ENCODE measurements at places on chromosomes 16 and 17.

DNA sequence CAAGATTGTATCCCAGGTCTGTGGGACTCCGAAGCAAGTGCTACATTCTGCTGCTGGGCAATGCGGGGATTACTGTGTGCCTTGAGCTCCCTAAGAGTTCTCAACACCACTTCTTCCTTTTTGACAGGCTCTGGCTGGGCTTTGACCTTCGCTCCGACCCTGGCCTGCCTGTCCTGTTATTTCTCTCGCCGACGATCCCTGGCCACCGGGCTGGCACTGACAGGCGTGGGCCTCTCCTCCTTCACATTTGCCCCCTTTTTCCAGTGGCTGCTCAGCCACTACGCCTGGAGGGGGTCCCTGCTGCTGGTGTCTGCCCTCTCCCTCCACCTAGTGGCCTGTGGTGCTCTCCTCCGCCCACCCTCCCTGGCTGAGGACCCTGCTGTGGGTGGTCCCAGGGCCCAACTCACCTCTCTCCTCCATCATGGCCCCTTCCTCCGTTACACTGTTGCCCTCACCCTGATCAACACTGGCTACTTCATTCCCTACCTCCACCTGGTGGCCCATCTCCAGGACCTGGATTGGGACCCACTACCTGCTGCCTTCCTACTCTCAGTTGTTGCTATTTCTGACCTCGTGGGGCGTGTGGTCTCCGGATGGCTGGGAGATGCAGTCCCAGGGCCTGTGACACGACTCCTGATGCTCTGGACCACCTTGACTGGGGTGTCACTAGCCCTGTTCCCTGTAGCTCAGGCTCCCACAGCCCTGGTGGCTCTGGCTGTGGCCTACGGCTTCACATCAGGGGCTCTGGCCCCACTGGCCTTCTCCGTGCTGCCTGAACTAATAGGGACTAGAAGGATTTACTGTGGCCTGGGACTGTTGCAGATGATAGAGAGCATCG, 2.4 kb downstream of the SLC16A13 start:
- no peak for DNase-seq

GRCh38 chr16:57818377-57819064, 16.2 kb upstream of the KIFC3 start:
- DNase-seq, result no peak

DNA sequence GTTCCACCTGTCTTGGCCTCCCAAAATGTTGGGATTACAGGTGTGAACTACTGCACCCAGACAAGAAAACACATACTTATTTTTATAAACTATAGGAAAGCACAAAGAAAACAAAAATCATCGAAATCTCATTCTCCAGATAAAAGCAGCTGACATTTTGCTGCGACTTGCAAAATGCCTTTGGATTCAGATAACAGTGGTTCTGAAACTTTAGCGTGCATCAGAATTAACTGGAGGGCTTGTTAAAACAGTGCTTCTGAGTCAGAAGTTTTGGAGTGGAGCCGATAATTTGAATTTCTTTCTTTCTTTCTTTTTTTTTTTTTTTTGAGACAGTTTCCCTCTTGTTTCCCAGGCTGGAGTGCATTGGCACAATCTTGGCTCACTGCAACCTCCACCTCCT, 17.7 kb upstream of the GJD3 start:
- no peak for DNase-seq

- DNase-seq, result no peak
Observed at GRCh38 chr17:29045734-29046472, 3.0 kb downstream of the PIPOX start.

DNA sequence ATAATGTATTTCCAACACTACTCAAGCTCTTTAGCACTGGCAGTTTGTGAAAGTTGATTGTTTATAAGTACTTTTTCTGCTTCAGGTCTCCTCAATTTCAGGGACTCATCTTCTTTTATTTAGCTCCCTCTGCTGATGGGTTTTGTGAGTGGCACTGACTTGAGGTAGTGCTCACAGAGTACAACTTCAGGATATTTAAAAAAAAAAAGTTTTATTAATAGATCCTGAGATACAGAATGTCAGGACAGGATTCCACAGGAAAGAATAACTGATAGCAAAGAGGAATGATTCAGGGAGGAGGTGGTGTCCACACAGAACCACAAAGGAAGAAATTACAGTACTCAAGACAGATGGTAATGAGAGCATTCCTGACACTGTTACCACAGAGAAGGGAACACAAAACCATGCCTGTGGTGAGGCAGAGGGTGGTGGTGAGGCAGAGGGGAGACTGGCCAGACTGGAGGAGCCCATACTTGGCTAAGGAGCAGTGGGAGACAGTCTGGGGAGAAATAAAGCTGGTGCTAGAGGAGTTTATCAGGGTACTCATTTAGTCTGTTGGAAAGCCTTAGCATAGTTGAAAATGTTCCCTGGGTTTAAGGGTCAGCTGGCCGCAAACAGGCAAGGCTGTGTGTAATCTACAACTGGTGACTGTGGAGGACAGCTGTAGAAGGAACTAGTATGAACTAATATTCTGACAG, 63.7 kb downstream of the SPAG9 start:
- DNase-seq, result peak; percentile 54

GRCh38 chr17:60168654-60169053, 18.9 kb downstream of the CA4 start:
- DNase-seq, result no peak

- no peak for DNase-seq
Observed at GRCh38 chr16:9950658-9951057, 231.6 kb downstream of the GRIN2A start.

- DNase-seq, result no peak
Observed at GRCh38 chr17:82333279-82334171, at the start of gene SECTM1. SECTM1 (minus strand) TSS chr17:82333766; CDS start chr17:82327240, 6,526 bp downstream.

DNA sequence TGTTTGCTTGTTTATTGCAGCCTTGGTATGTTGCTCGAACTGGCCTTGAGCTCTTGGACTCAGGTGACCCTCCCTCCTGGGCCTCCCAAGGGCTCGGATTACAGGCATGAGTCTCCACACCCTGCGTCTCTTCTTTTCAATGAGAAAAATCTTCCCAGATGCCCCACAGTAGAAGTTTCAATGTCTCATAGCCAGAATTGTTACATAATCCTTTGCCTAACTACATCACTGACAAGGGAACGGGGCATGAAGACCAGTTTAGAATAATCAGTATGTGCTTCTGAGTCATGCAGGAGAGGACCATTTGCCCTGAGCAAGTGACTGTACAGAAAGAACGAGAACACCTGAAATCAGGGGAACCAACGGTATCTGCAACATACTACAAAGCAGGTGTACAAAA, 61.9 kb upstream of the RBBP6 start:
- no peak for DNase-seq

GRCh38 chr16:2204416-2205103, 694 bp upstream of the MLST8 start:
- no peak for DNase-seq

DNA sequence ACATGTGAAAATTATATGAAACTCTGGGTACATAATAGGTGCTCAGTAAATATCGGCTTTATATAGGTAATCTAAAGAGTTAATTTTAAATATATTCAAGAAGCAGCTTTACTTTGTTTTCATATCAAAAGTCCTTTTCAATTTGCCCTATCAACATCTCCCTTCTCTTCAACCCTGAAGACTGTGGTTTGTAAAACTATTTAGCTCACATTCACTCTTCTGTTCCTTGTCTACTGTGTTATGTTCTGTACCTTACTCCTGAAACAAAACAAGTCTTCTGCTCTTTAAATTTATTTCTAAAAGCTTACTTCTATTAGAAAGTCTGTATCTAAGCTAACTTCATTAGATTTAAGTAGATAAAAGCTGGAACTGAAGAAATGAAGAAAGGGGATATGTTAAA, 301.7 kb upstream of the PMFBP1 start:
- DNase-seq, result no peak

DNA sequence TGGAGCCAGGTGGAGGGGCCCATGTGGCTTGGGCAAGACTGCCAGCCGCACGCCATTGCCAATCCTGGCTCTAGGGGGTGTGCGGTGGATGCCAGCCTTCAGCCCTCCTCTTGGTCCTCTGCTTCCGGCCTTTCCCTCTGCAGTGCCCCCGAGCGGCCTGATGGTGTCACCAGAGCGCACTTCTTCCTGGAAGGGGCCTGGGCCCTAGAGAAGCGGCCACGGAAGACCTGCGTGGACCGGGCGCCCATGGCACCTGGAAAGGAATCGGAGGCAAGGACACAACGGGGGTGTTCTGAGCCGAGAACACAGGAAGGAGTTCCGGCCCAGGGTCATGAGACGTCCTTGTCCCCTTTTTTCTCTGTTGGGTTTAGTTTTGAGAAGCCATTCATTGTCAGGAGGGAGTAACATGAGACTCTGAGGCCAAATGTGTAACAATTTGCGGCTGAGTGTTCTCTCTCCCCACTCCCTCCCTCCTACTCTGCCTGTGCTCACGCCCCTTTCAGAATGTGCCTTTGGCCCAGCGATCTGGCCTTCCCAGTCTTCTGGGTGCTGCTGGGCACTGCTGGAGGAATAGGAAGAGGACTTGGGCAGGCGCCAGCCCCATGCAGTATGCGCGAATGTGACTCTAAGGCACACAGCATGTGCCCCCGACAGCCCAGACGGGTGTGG, 92.8 kb downstream of the IRX3 start:
- DNase-seq, result peak; percentile 43

DNA sequence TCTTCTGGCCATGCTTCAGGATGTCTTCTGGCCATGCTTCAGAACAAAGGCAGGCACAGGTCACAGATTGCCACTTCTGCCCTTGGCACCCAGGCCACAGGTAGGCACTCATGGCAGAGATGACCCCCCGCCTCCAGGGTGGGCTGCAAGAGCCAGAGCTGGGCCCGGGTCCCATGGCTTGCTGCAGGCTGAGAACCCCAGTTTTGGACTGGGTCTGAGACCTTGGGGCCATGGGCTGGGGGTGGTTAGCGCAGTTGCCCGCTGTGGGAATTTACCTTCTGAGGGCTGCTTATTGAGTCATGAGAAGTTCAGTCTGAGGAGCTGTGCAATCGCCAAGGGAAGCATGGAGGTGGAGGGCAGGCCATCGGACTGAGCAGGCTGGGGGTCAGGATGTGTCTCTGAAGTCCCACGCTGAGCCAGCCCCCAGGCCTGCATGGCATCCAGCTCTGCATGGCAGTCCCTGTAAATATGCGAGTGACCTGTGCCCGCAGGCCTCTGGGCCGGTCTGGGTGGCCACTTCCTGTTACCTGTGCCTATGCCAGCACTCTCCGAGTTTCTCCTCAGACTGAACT, 1.7 kb downstream of the ANKRD13B start:
- DNase-seq, result no peak

DNA sequence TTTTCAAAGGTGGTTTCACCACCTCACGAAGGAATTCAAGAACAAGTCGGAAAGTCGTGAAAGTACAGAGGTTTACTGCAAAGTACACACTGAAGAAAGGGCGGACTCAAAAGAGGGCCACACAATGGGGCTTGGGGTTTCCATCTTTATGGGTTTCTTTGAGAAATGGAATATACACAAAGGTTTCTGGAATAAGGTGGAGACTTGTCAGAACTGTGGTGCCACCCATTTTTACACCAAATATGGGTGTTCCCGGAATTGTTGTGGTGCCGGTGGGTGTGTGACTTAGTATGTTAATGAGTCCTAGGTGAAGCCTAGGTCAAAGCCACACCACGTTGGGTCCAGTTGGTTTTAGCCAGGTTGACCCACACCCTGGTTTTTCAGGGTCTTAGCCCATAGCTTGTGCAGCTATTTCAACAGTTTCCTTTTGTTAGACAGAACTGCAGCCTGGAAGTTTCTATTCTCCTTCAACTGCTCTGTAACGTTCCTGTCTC, 567 bp upstream of the GCSH start:
- DNase-seq, result no peak

GRCh38 chr16:81902025-81902424, 109.2 kb downstream of the SDR42E1 start:
- no peak for DNase-seq

DNA sequence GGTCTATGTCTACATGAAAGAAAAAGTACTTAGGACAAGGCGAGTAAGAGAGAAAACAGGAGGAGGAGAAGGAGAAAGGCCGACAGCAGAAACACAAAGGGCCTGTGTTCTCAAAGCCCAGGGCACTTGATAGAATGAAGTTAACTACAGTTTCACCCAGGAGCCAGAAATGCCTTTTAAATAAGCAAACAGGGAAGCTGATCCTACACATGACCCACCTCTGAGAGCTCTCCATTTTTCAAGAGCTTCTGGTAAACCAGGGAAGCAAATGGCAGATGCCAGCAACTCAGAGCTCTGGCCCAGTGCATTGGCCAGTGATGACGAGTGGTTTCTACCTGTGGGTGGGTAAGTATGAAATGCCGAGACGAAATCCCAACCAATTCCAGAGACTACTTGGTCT, 163.4 kb downstream of the ZFHX3 start:
- no peak for DNase-seq

DNA sequence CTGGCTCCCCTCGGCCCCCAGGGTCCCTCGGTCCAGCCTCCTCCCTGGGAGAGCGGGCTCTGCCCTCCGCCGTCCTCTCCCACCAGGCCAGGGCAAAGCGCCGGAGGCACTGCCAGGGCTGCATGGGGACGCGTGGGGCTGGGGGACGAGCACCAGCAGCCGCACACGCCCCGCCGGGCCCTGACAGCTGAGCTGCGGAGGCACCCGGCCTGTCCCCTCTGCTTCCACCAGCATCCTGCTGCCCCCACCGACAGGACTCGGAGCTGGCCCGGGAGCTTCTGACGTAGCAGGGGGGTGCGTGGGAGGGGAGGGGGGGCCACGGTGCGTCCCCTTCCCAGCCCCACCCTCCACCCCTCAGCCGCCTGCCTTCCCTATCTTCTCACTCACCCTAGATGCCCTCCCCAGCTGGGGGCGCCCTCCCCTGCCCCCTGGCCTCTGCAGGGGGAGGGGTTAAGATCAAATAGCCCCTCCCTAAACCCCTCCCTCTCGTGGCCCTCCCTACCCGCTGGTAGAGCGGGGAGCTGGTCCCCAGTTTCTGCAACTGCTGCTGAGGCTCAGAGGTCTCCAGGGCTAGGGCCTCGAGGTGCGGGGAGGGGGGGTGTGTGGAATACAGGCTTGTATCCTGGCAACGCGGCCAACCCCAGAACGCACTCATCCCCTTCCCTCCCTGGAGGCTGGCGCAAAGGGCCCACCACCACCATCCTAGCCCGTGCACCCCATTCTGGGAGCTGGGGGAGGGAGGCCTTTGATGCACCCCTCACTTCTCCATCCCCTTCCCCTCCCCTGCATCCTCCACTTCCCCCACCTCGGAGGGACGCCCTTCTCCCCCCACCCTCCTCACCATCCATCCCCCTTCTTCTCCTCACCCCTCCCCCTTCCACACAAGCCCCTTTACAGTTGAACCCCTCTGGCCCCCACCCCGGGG, 1.0 kb downstream of the SRCIN1 start:
- DNase-seq, result no peak

GRCh38 chr17:17497845-17498520, 1.8 kb upstream of the RASD1 start:
- no peak for DNase-seq

- no peak for DNase-seq
Observed at GRCh38 chr16:11203111-11203623, 52.8 kb downstream of the SOCS1 start.

DNA sequence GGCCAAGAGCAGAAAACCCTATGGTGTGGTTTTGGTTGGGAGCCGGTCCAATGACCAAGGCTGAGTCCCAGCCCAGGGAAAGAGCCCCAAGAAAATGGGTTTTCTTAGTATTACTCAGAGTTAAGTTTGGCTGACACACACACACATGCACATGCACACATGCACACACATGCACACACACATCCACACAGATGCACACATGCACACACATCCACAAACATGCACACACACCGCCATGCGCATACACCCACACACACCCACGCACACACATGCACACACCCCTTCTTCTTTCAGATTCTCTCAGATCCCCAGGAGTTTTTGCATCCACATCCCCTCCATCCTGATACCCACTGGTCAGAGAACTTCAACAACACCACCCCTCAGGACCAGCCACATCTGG, 9.1 kb downstream of the ABCC12 start:
- no peak for DNase-seq
